ENCODE measurements at places on chromosomes 7 and 10. TPM values are rescaled to one million over a fixed set of nuclear protein-coding genes. Genes with fewer than 3 reads are reported as not detected.

The PIK3AP1 gene
- total RNA-seq = 2.1 TPM

The IFIT2 gene
- 8.5 TPM for total RNA-seq

The PAXIP1 gene
- 12.8 TPM for total RNA-seq

The NKX2-3 gene
- total RNA-seq = not detected

DNA sequence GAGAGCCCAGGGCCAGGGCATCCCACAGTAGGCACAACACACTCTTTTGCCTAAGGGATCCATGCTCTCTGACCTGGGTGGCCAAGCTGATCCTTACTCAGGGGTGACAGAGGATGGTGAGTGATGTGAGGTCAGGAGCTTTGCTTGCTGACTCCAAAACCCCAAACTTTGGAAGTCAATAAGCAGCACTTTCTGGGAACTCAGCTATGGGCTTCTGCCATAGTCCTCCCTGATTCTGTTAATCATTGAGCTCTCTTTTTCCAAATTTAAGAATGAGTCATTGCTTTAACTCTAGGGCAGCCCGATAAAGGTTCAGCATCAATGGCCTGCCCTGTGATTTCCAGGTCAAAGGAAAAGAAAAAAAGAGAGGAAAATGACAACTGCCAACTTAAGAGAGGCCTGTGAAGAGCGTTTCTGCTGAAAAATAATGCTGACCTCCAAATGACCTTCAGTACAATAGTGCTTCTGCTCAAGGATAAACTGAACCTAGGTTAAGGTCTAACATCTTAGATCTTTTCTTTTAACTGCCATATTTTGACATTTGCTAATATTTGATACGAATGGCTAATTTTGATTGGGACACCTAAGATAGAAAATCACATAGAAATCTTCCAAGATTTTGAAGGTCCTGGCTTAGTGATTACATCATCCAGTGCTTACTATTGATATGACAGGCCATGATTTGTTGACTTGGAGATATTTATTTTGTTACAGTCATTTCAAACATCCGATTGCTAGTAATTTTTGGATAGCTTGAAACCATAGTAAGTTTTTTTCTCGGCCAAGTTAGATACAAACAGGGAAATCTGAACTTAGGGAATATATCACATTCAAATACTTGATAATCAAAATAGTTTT is 20.8 kb upstream of the RELN start:
- no peak for DNase-seq

GRCh38 chr10:5818894-5819293 is 5.7 kb upstream of the GDI2 start:
- DNase-seq = no peak

DNA sequence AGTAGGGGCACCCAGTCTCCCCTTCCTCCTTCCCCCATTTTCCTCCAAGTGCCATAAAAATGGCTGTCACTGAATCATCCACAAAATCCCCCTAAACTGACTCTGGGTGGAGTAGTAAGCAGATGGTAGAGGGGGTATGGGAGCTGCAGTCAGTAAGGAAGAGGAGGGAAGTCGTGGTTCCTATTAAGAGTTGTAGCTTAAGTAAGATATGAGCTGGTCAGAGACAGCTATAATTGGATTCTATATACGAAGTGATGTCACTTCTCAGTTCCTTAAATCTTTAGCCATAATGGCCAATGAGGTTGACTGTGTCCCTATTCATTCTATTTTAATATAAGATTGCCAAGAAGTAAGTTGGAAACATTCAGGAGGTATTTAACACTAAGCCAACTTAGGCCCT is 131.7 kb downstream of the SLC16A9 start:
- DNase-seq = no peak

DNA sequence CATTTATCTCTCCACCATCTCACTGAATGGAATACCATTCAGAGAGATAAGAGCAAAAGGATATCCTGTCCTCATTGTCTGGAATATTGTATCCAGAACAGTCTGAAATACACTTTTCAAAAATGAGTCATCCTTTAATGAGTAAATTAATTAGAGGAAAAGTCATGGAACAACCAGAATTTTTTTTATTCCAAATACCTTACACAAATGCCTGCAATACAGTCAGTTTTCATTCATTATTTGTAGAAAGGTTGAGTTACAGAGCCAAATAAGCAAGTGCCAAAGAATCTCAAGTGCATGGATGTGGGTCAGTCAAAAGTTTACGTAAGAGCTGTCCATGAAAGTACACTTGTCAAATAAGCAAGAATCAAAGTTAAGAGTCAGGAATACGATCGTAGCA is 482.6 kb downstream of the IPMK start:
- no peak for DNase-seq

DNA sequence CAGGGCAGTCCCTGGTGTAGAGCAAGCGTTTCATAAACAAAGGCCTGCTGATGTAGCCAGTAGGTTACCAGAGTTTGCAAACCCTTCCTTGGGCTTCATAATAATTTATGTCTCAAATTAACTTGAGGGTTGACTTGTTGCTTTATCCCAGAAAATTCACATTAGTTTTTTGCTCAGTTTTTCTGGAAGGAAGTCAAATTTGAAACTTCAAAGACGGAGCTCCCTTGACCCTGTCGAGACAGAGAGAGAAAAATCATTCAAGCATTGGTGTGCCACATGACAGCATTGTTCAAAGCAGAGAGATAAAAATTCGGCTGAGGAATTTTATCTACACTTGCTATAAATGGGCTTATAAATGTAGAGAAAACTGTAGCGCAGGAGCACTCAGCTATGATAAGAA is 627.7 kb downstream of the TNS3 start:
- DNase-seq = no peak

DNA sequence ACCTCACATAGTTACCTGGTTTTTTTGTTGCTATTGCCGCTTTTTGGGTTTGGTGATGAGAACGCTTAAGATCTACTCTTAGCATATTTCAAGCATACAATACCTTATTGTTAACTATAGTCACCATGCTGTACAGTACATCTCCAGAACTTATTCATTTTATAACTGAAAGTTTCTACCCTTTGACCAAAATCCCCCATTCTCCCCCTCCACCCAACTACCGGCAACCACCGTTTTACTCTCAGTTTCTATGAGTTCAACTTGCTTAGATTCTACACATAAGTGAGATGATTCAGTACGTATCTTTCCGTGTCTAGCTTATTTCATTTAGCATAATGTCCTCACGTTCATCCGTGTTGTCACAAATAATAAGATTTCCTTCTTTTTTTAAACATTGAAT is 86.7 kb upstream of the IL6 start:
- no peak for DNase-seq

- DNase-seq = peak; percentile 58
These were observed 83.9 kb downstream of the PIP4K2A start for GRCh38 chr10:22630234-22631174.

GRCh38 chr10:17645621-17646345 is 1.8 kb downstream of the STAM start:
- no peak for DNase-seq

GRCh38 chr7:116512520-116513188 is 12.2 kb upstream of the CAV1 start:
- peak; percentile 87 for DNase-seq

DNA sequence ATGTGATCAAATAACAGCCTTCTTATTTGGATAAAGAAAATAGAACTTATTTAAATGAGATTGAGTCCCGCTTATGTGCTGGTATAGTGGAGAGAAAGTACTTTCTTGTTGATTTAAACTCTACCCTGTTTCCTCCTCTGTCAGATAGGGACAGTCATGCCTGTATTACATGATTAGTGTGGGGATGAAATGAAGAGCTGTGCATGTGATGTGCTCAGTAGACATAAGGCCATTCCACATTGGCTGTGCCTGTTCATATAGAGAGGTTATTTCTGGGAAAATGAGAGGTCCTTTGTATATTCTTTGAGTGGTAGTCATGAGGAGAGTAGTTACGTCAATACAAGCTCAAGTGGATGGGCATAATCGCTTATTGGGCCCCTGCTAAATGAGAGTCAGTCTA is 5.7 kb downstream of the MTURN start:
- DNase-seq = no peak

- DNase-seq = no peak
These were observed 152.3 kb upstream of the GPR26 start for GRCh38 chr10:123513870-123514269.

DNA sequence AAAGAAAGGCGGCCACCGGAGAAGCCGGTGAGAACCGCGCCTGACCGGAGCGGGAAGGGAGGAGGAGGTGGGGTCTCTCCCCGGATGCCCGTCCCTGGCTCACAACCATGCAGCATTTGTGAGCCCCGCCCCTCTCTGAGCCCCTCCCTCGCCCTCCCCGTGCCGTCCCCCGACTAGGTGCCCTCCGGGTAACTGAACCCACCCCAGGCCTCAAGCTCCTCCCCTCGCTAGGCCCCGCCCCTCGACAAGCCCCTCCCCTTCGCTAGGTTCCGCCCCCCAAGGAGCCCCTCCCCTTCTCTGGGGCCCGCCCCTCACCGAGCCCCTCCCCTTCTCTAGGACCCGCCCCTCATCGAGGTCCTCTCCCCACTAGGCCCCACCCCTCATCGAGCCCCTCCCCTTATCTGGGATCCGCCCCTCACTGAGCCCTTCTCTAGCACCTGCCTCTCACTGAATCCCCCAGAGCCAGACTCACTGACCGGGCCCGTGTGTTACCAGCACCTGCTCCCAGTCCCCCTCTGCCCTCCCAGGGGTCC is 42.2 kb upstream of the HSPB1 start:
- peak; percentile 85 for DNase-seq

GRCh38 chr10:72073708-72074573 is 14.4 kb downstream of the SPOCK2 start:
- DNase-seq = no peak

Measured in Daoy (cell line).